ENCODE measurements at places on chromosomes 4 and X.

DNA sequence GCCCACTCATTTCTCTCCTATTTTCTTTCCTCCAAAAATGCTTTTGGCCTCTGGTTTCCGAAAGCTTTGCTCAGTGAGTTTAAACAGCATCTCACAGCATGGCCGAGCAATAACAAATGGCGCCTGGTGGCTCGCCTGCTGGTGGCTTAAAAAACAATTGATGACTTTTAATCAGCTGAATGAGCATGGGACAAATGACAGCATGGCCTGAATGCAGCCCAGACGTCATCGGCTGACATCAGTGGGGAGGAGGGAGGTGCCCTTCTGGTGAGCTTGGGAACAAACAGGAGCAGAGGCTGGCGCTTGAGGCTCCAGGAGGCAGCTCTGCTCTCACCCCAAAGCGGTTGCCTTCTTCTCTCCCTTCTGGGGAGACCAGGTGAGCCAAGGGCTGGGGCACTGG, 286.4 kb downstream of the BCOR start:
- H3K27ac ChIP-seq: no peak overlapping the region
- no peak for DNase-seq
- no peaks in the 10 kb centered on the region for H3K36me3 ChIP-seq
- no peaks in the 10 kb centered on the region for H3K27me3 ChIP-seq
- H3K4me3 ChIP-seq: no peak overlapping the region

GRCh38 chrX:46628460-46629371, 55.2 kb downstream of the CHST7 start:
- H3K27me3 ChIP-seq: no peaks in the 10 kb centered on the region
- H3K4me3 ChIP-seq: no peak overlapping the region
- H3K4me1 ChIP-seq: no peaks in the 10 kb centered on the region
- no peaks in the 10 kb centered on the region for H3K36me3 ChIP-seq

DNA sequence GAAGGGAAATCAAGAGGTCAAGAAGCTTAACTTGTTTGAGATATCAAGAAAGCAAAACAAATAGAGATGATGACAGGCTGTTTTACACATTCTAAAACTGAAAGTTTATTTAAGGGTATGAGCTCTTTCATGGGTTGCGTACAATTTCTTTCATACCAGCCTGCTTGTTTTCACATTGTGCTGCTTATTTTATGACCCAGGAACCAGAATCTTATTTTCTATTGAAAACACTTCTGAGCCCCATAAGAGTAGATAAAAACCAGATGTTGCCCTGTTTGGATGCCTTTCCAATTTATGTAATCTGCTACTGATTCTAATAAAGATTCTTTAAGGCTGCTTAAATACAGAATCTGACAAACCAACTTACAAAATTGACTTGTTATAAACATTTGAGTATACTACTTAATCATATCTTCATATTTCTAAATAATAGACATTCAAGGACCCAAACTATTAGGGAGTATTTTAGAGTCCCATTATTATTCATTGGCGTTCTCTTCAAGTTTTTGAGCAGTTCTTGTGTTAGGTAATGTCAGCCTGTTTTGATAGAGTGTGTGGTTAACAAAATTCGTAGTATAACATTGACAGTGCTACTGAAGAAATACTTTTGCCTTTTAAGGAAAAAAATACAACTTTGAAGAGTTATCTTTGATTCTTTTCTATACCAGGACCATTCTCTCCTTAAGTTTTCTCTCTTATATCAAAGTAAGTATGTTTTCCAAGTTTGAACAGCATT, 74.4 kb downstream of the PDLIM5 start:
- H3K4me3 ChIP-seq: no peak overlapping the region
- H3K27ac ChIP-seq: peak overlapping the region; percentile 76
- no peaks in the 10 kb centered on the region for H3K4me1 ChIP-seq
- DNase-seq: no peak
- no peaks in the 10 kb centered on the region for H3K36me3 ChIP-seq
- no peaks in the 10 kb centered on the region for H3K27me3 ChIP-seq

- no peaks in the 10 kb centered on the region for H3K27me3 ChIP-seq
- H3K27ac ChIP-seq: peak overlapping the region; percentile 95
- peaks cover 15% of the 10 kb centered on the region for H3K36me3 ChIP-seq
- H3K4me3 ChIP-seq: peak overlapping the region; percentile 97
- H3K4me1 ChIP-seq: peaks cover 15% of the 10 kb centered on the region
Observed at GRCh38 chr4:186192066-186192612, 772 bp downstream of the CYP4V2 start.

DNA sequence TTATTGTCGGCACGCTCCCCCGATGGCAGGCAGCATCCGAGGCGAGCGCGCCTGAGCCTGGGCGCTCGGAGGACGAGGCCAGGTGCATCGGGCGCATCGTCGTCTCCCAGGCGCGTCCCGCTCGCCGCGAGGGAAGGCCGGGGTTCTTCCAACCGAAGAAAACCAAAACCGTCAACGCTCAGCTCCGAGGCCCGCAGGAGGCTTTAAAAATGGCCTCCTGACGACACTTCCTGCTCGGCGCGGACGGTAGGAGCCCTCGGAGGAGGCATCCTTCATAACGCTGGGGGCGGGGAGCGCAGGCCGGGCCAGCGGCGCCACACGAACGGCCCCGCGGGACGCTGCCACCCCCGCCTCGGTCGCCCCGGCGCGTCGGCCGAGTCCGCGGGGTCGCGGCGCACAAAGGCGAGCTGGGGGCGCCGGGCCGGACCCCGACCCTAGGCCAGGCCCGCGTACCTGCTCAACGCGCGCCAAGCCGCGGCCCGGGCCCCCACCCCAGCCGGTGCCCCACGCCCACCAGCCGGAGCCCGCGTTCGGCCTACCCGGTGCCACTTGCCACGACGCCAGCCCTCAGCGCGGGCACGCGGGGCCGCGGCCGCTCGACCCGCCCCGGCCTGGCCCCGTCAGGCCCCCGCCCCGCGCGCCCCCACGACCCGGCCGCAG, 501 bp downstream of the ZNF518B start:
- no peaks in the 10 kb centered on the region for H3K27me3 ChIP-seq
- peaks cover 11% of the 10 kb centered on the region for H3K36me3 ChIP-seq
- DNase-seq: peak; percentile 64

DNA sequence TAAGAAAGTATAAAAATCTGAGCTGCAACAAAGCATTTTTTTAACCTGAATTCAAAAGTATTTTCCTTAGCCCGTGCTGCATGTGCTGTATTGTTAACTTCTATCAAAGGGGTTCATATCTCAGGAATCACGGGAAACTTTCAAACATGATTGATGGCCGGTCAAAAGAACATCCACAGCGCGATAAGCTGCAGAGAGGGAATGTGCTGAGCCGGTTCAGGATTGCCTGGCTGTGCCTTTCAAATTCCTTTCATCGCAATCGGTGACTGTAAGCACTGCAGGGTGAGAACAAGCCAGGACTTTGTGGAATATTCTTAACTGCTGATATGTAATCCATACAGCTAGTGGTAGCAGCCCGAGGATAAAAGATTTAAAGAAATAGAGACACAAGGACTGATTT, 210.9 kb upstream of the NOCT start:
- no peak for DNase-seq
- no peak overlapping the region for H3K4me3 ChIP-seq
- H3K27ac ChIP-seq: no peak overlapping the region
- no peaks in the 10 kb centered on the region for H3K27me3 ChIP-seq
- H3K4me1 ChIP-seq: no peaks in the 10 kb centered on the region
- H3K36me3 ChIP-seq: no peaks in the 10 kb centered on the region

- H3K27me3 ChIP-seq: no peaks in the 10 kb centered on the region
- no peak overlapping the region for H3K4me3 ChIP-seq
- H3K27ac ChIP-seq: no peak overlapping the region
- no peaks in the 10 kb centered on the region for H3K36me3 ChIP-seq
Observed at GRCh38 chr4:64718091-64718490, 308.8 kb upstream of the TECRL start.

GRCh38 chrX:139508099-139508498, 22.4 kb upstream of the F9 start:
- H3K27ac ChIP-seq: no peak overlapping the region
- DNase-seq: no peak
- H3K4me3 ChIP-seq: no peak overlapping the region
- H3K4me1 ChIP-seq: no peaks in the 10 kb centered on the region
- no peaks in the 10 kb centered on the region for H3K36me3 ChIP-seq

GRCh38 chr4:70203601-70204000, 8.1 kb downstream of the ODAM start:
- no peaks in the 10 kb centered on the region for H3K4me1 ChIP-seq
- no peak overlapping the region for H3K4me3 ChIP-seq
- no peaks in the 10 kb centered on the region for H3K36me3 ChIP-seq
- no peaks in the 10 kb centered on the region for H3K27me3 ChIP-seq
- DNase-seq: no peak

- H3K27me3 ChIP-seq: no peaks in the 10 kb centered on the region
- no peak for DNase-seq
- H3K36me3 ChIP-seq: peaks cover 25% of the 10 kb centered on the region
- H3K27ac ChIP-seq: no peak overlapping the region
Observed at GRCh38 chrX:154025230-154025629, 5.5 kb upstream of the IRAK1 start.

DNA sequence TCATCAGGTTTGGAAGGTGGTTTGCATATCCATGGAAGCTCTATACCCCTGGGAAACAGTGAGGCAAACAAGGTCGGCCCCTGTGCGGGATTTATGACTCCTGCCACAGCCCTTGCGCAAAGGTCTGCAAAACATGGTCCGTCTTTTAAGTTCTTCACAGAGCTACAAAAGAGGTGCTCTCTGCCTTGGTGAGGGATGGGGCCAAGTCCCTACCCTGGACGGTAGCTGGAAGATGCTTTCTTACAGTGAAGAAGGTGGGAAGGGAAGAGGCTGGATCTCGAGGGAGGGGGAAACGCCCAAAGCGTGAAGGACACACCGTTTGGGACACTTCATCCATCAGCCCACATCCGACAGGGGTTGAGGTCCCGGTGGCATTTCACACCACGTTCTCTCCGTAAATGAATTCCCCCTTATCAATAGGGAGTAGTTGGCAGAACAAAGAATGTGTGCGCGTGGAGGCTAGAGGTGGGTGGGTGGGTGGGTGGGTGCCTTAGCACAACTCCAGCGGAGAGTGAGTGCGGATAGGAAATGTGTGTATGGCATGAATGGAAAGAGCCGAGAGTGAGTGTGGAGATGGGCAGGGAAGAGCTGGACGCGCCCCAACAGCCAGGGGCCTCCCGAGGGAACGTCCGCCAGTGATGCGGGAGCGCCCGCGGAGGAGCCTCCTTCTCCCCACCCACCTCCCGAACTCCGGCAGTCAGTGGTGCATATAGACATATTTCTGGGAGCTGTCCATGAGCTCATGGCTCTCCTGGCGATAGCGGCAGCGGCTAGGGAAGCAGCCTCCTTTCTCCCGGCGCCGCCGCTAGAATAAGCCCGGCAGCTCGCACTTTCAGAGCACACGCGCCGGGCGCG, 68.3 kb downstream of the LARP7 start:
- H3K4me3 ChIP-seq: peak overlapping the region; percentile 50
- no peaks in the 10 kb centered on the region for H3K27me3 ChIP-seq
- no peak overlapping the region for H3K27ac ChIP-seq
- no peaks in the 10 kb centered on the region for H3K36me3 ChIP-seq

DNA sequence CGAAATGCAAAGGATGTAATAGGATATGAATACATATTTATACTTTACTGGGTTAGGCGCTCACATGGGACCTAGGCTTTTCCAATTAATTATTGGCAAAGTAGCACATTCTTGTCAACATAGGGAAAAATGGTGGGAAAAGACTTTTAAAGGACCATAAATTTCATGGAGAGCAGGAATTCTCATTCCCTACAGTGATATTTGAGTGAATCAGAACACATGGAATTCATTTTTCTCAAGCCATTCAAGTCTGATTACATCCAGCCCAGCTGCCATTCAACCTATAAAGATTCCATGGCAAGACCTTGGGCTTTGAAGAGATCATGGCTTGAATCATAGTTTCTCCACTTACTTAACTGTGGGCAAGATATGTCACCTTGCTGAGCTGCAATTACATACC, 150.4 kb downstream of the SOWAHB start:
- peaks cover 10% of the 10 kb centered on the region for H3K36me3 ChIP-seq
- DNase-seq: no peak
- peaks cover 36% of the 10 kb centered on the region for H3K4me1 ChIP-seq
- H3K4me3 ChIP-seq: no peak overlapping the region

DNA sequence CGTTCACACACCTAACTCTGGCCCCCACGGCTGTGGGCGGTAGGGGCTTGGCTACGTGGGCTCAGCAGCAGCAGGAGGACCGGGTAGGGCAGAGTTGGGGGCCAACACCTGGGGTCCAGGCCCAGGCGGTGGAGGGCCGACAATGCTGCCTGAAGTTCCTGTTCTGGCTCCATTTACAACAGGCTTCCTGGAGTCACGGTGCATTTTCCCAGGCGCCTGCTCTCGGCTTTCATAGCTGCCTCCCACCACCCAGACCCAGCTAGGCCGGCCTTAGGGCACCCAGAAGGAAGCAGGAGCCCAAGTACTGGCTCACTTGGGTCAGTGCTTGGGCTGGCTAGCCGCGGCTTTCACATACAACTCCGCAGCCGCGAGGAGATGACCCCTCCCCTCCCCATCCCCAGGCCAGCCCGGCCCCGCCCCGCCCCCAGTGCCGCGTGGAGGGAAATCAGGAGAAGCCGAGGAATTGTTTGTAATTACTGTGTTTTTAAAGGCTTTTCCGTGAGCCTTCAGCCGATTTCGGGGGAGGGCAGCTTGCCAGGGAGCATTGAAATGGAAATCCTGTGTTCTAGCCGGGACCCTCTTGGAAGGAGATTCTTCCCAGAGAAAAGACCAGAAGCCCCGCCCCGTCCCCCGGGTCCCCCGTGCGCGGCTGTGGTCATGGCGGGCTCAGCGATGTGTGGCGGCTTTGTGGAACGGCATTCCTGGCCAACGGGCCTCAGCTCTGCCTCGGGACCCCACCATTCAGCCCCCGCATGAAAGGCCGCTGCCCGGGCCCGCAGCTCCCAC, 28.5 kb downstream of the PJA1 start:
- no peaks in the 10 kb centered on the region for H3K4me1 ChIP-seq
- peak overlapping the region; percentile 57 for H3K4me3 ChIP-seq
- no peak overlapping the region for H3K27ac ChIP-seq
- H3K27me3 ChIP-seq: no peaks in the 10 kb centered on the region
- no peak for DNase-seq

- H3K4me3 ChIP-seq: no peak overlapping the region
- no peaks in the 10 kb centered on the region for H3K4me1 ChIP-seq
- H3K27ac ChIP-seq: no peak overlapping the region
- no peaks in the 10 kb centered on the region for H3K36me3 ChIP-seq
- H3K27me3 ChIP-seq: no peaks in the 10 kb centered on the region
- DNase-seq: no peak
Observed at GRCh38 chr4:173807347-173807746, 277.3 kb upstream of the HAND2 start.

DNA sequence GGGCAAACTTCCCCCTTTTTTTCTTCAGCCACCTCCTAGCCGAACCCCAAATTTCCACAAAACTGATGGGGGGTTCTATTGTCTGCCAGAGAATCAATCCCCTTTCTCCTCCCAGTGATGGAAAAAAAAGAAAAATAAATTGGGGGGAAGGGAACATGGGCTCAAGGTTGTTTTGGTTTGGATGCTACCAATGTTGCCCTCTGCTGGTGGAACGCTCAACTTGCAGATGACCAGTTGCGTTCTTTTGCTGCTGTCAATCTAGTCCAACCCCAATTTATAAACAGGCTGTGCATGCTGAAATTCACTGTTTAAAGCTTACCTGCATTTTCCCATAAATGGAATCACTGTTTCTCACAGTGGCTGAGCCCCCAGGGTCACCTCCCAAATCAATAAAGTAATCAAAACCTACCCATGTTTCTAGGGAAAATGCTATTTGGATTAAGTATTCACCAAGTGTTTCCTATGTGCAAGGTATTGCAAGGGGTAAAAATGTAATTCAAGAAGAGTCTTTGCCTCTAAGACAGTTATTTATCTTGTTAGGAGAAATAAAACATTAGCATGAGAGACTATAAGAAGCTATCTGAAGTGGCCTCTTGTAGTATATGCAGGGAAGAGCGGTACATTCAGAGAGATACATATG, 116.7 kb upstream of the TMEM164 start:
- no peak for DNase-seq
- no peaks in the 10 kb centered on the region for H3K4me1 ChIP-seq
- no peaks in the 10 kb centered on the region for H3K27me3 ChIP-seq
- no peak overlapping the region for H3K27ac ChIP-seq
- no peaks in the 10 kb centered on the region for H3K36me3 ChIP-seq
